ENCODE measurements at places on chromosomes 7 and 10.

GRCh38 chr7:105352901-105353668, 35.6 kb downstream of the SRPK2 start:
- no peak for DNase-seq

- no peak for DNase-seq
Measured at GRCh38 chr7:68429411-68430117, 1168.7 kb upstream of the AUTS2 start.

GRCh38 chr10:117541909-117542705, 439 bp upstream of the EMX2 start:
- no peak for DNase-seq

GRCh38 chr10:84173501-84173929, at the start of gene GPR15LG:
Gene GPR15LG, plus strand, starts transcription at chr10:84173801. Its CDS starts 51 bp downstream, at chr10:84173852.
- no peak for DNase-seq

GRCh38 chr10:121556918-121557573, 41.2 kb downstream of the FGFR2 start:
- DNase-seq: no peak

DNA sequence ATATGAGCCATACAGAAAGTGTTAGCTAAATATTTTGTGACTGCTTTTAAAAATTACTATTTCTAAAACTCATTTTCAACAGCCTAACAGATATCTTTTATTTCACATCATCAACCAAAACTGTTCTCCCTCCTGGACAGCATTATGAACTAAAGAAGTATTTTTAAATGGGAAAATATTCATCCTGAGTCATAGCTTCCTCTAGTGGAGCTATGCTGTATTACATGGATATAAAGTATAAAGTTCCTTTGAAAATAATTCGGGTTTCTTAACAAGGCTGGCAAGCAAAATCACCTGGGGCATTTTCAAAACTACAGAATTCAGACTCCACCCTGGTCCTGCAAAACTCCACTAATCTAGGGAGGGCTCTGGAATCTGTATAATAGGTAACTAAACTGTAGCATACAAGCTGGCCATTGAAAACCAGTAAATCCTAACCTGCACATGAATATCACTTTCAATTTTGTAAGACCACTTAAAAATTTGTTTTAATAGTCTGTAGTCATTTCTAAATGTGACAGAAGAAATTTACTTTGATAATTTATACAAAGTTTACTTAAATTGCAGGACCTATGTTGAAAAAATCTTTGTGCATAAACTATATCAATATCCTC, 53.5 kb downstream of the SCIN start:
- no peak for DNase-seq

- DNase-seq: no peak
Measured at GRCh38 chr10:58755677-58756076, 243.0 kb downstream of the BICC1 start.

GRCh38 chr7:32293833-32294232, 196.3 kb downstream of the LSM5 start:
- no peak for DNase-seq

DNA sequence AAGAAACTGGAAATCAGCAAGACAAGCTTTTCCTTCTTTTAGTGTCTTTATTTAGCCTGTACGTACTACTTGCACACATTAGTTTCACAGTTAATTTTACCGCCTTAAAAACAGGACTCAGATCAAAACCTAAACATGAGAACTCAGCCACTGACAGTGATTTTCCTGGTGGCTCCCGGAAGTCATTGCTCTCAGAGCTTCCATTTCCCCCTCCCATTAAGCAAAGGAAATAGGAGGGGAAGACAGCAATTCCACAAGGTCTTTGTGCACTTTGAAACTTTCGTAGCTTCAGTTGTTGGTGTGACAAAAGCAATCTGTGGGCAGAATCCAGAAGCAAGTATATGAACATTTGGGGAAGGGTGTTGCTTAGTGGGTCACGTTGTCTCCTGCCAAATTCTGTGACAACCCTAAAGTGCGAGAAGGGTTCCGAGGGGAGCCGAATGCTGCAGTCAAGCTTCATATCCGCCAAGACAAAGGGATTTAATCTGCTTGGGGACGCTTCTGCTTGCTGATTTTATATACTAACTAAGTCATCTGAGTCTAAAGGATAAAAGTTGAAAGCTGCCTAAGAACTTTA, 30.4 kb downstream of the FAM53B start:
- no peak for DNase-seq

DNA sequence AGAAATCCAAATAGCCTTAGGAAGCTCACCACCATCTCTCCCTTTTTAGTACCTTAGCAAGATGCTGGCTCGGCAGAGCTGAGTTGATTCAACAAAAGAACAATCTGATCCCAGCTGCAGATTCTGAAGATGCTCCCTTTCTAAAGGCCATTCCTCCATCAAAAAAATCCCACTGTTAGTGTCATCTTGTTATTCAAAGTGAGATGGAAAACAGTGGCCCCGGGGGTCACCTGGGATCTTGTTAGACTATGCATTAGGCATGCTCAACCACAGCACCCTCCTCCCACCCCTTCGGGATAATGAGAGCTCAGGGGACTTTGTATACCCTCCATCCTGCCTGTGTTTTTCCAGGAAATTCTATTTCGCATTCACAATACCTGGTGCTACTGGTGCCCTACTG, 2.4 kb downstream of the NCAPG2 start:
- no peak for DNase-seq

DNA sequence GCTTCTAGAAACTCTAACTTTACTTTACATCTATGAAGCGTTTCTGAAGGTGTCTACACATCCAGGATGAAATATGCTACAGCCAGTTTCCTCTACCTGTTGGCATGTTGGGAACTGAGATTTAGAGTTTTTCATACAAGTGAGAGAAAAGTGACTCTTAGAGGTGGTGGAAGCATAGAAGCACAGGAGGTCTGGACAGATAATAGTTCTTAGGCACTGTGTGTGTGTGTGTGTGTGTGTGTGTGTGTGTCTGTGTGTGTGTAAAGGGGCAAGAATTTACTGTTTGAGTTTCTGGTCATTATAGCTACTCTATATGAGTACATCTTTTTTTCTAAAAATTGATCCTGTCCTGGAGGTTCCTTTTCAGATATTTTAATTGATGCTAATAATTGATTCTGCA, 110.7 kb upstream of the MTPN start:
- DNase-seq: no peak

- no peak for DNase-seq
Measured at GRCh38 chr10:58400609-58401008, 15.4 kb downstream of the TFAM start.

DNA sequence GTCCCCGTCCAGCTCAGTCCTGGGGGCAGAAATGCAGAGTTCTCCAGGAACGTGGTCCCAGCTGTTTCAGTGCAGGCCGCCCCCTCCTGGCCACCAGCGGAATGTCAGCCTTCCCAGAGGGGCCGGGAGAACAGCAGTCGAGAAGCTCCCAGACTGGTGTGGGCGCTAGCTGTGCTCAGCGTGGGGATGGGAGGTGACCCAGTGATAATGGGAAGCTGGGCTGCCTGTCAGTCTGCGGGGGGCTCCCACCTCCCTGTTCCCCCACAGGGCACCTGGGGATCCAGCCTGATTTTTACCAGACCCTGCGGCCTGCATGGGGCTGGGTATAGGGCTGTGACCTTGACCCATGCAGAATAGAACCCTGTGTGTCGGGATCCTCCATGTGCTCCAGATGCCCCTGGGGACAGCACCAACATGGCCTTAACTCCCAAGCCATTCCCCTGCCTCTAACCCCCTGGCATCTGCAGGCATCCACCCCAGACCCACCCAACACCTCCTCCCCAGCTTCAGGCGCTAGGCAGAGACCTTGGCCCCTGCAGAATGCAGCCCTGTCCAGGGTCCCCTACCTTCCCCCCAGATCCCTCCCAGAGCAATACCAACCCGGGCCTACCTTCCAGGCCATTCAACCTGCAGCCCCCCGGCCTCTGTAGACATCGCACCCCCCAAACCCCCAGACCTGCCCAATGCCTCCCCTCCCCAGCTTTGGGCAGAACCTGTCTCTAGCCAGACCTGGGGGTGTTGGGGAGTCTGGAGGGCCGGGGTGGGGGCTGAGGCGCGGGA, 880 bp upstream of the ELN start:
- no peak for DNase-seq

DNA sequence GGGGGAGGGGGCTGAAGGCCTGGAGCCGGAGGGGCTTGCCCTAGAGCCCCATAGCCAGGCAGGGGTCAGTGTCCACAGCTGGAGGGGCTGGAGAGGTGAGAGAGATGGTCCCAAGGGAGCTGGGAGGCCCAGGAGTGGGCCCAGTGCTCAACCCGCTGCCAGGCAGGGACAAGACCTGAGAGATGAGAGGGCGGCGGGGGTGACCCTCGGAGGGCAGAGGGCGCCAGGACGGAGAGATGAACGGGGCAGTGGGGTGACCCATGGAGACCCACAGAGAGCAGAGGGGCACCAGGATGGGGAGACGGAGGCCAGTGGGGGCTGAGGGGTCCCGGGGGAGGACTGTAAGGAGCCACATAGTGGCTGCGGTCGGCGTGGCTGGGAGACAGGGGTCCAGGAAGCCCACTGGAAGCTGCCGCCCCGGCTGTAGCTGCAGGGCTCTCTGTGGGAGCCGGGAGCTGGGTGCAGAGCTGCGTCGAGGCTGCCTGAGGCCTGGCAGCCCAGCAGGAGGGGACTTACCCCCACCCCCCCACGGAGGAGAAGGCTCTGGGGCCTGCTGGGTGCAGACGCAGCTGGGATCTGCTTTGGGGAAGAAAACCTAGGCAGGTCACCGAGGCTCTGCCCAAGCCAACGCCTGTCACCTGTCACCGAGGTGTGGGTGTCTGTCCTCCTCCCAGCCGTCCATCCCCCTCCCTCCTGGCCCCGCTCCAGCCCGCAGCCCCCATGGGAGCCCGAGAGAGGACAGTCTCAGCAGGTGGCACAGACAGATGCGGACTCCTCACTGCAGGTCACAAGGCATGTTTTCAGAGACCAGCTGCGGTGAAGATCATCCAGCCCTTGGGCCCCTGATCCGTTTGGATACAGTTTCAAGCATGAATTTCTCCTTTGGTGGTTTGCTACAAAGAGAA, 25.1 kb downstream of the PWWP2B start:
- DNase-seq: no peak

GRCh38 chr7:26419198-26419597, 127.5 kb downstream of the SNX10 start:
- DNase-seq: no peak

DNA sequence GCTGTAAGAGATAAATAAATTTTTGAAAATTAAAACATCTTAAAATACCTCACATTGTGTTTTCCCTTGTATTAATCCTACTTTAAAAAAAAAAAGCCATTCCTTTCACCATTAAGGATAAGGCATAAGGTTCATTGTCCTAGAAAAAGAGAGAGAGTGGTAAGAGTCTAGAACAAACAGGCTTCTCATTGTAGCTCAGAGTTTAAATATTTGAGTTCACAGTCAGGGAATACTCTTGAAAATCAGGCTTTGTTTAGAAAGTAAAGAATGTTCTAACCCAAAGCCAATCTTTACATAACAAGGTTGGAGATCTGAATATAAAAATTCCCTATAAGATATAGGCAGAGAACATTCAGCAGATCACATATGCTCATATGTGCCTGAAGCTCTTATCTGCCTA, 40.2 kb upstream of the TES start:
- DNase-seq: no peak

DNA sequence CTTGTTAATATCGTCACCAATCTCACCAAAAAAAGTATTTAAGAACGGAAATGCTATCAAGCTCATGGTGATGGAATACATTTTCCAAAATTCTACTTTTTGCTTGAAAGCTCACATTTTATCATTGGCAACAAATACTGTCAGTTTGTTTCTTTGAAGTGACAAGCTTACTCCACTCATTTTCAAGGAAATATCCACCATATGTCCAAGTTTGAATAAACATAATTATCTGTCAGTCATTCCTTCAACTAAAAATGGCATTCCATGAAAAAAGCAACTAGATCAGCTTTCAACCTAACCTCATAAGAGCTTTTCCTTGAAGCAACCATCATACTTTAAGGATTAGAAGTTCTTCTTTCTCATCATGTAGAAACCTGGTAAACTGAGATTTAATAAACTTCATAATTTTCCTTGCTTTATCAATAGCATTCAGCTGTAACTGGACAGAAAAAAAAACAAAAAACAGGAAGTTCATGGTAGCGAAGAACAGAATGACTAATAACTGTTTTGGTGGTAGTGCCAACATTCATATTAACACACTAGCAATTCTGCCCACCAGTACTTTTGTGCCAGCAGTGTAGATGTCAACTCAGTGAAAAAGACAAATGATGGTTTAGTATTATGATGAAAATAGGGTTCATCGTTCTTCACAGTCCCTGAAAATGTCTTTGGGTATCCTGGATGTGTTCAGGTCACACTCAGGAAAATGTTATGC, 764.9 kb downstream of the GRM8 start:
- DNase-seq: no peak

DNA sequence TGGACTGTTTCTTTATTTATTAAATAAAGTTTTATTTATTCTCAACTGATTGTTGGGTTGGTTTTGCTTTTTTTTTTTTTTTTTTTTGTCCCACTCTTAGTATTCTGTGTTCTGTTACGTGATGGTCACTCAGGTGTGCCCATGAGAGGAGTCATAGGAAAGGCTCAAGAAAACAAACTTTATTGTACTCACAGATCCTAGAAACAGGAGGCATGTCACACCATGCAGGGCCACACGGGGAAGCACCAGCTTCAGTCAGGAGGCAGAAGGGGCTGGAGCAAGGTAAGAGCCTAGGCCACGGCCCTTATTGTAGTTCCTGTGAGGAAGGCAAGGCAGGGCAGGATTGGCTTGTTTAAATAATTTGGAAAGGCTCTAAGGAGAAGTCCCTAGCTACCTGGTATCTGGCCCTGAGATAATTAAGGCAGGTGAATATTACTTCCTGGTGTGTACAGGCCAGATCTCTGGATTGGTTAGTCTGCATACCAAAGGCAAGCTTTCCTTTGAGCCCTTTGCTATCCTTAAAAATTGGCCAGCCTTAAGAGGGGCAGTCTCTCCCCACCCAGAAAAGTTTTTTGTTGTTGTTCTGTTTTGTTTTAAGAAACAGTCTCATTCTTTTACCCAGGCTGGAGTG, 8.3 kb downstream of the ATOH7 start:
- DNase-seq: no peak

Data from NCI-H1417 treated with DMSO at 0.1 percent for 48 hours (cell line).